ENCODE measurements at places on chromosomes 3 and 15.
A peak's percentile ranks its signal among the peaks of the same experiment; 100 is the strongest.

DNA sequence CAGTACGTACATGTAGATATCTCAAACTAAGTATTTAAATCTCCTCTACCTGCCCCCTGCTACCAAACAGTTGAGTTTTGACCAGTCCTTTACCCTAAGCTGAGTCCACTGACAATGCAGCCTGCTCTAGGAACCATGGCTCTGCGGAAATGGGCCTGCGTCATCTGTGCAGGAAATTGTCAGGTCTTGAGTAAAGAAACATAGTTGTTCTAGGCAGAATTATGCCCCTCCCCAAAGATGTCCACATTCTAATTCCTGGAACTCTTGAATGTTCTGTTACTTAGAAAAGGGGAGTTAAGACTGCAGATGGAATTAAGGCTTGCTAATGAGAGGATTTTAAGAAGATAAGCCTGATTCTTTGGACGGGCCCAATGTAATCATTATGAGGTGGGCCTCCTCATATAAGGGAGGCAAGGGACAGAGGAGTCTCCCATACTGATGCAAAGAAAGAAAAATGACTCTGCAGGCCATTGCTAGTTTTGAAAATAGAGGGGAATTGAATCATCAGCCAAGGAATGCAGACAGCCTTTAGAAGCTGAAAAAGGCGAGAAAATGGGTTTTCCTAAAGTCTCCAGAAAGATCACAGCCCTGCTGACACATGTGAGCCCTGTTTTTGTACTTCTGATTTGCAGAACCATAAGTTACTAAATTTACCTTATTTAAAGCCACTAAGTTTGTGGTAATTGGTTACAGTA, 5.5 kb upstream of the VGLL3 start:
- DNase-seq, result no peak

- DNase-seq, result no peak
These were observed 12.2 kb downstream of the SLCO2A1 start for GRCh38 chr3:134017490-134017889.

- DNase-seq, result no peak
These were observed 103.3 kb upstream of the CBLB start for GRCh38 chr3:105972069-105972468.

- DNase-seq, result no peak
These were observed 54.5 kb upstream of the ABHD17C start for GRCh38 chr15:80640531-80641121.

GRCh38 chr3:139746481-139746880, 68.7 kb upstream of the NMNAT3 start:
- no peak for DNase-seq

DNA sequence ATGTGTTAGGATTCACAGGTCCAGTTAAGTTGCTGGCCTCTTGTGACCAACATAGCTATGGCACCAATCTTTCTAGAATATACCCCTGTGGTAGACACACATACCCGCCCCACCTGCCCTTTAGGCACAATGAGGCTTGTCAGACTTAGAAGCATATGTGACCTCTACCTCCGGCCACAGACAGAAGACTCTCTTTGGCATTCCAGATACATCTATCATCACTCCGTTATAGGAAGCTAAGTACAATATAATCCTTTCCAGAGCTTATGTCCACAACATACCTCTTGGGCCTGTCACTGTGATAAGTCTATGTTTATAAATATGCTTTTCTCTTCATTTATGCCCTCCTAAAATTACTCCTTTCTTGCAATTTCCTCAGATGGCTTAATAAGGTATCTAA, 39.8 kb downstream of the CD47 start:
- no peak for DNase-seq

DNA sequence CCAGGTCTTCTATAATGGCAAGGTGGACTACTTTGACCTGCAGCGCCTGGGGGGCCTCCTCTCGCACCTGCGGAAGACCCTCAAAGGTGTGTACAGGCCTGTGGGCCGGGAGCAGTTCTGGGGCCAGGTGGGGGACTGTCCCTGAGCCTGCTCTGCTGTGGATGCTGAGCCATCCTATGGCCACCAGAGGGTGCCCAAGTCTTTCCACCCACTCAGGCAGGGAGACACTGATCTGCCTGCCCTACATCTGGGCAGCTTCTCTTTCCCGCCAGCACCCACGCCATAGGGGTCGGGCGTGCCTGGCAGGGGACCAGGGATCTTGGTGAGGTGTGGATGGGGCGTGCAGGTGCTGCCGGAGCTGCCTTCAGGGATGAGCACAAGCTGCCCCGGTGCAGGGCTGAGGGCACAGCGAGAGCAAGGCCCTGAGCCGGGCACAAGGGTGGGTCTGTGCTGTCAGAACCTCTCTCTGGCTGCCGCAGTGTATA, 14.1 kb downstream of the RNF123 start:
- peak; percentile 91 for DNase-seq

- no peak for DNase-seq
These were observed 44.6 kb downstream of the NR2C2 start for GRCh38 chr3:14991818-14992612.

DNA sequence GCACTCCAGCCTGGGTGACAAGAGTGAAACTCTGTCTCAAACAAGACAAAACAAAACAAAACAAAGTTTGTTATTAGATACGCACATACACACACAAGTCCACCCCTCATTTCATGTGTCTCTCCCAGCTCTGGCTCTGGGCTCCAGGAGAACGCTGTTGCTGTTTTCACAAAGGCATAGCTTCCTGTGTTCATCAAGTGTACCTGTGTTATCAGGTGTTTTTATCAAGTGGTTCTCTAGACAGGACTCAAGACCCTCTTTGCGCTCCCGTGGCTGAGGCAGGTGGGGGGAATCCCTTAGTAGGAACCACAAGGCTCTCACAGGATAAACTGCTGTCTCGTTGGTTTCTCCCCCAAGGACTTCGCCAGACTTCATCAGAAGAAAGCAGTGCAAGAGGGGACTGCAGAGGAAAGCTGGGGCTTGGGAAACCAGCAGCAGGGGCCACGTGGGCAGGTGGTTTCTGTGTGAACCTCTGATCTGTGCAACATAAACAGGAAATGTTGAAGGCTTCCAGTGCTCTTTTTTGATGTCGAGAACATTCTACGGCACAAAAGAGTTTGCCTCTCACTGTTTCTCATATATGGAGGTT, 6.9 kb upstream of the PPP1R2 start:
- DNase-seq, result no peak

DNA sequence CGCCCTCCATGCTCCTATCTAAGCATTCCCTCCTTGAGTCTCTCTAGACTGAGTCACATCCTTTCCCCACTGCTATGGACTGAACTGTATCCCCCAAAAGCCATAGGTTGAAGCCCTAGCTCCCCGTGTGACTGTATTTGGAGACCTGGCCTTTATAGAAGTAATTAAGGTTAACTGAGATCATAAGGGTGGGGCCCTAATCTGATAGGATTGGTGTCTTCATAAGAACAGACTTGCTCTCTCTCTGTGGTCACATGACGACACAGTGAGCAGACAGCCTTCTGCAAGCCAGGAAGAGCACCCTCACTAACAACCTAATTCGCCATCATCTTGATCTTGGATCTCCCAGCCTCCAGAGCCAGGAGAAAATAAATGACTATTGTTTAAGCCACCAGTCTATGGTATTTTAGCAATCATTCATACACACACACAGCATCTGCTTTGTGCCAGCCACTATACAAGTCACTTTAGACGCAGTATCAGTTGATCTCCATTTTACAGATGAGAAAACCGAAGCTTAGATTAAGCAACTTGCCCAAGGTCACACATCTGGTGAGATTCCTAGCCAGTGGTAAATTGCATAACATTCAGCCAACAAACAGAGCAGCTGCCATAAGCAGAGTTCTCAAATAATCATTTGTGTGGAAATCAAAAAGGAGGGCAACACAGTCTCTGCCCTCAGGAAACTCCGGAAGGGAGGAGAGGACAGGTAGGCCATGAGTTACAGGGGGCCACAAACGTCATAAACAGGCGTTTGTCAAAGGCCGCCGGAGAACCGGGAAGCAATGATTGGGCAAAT, 66.3 kb upstream of the HES1 start:
- DNase-seq, result no peak

GRCh38 chr3:114697401-114697800, 403.6 kb downstream of the TIGIT start:
- DNase-seq, result no peak

DNA sequence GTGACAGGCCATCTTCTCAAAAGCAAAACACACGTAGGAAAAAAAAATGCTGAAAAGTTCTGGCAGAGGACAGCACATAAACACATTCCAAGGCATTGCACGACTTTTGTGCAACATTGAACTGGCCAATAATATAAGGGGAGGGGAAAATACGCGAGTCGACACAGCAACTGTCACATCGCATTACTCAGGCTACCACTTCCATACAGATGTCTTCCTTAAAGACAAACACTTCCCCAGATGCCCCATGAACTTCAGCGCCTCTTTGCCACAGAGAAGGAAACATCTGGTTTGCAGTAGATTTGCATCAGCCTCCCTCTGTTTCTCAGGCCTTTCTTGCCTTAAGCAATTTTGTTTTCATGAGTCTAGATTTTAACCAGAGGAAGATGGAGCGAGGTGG, 144.4 kb upstream of the IGF1R start:
- peak; percentile 57 for DNase-seq

DNA sequence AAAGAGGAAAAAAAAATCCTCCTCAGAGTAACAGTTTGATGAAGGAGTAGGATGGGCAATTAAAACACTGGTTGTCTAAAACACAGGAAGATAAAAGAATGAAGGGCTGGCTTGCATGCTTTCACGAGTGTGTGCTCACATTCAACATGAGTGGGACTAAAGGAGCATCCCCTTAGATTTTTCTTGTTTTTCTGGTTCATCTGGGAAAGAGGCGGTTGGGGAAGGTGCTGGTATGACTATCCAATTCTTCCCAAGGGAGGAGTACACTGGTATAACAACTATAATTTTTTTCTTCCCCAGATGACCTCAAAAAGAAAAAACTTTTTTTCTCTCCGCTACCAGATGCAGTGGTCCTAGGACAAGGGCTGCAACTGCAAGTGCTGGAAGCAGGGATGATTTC, 143.7 kb downstream of the MYO9A start:
- no peak for DNase-seq

GRCh38 chr15:88894819-88895767, at the start of gene HAPLN3:
HAPLN3 (minus strand) TSS chr15:88895544; CDS start chr15:88887298, 8,246 bp downstream.
- peak; percentile 77 for DNase-seq

GRCh38 chr15:92682741-92683510, 27.4 kb upstream of the FAM174B start:
- no peak for DNase-seq

DNA sequence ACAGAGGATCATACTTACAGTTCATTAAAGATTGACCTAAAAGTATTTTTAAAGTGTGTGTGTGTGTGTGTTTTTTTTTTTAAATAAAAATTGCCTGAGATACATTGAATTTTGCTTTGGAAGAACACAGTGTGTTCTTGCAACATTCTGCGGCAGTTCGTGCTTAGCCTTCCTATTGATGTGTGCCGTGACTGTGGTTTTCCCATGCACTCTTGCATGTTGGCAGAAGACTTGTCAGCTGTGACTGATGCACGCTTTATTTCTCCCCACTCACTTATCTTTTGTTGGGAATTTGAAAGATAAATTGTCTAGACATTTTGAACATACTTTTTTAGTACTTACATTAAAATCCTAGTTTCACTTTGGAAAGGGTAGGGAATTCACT, 136.3 kb upstream of the LRRFIP2 start:
- DNase-seq, result no peak

DNA sequence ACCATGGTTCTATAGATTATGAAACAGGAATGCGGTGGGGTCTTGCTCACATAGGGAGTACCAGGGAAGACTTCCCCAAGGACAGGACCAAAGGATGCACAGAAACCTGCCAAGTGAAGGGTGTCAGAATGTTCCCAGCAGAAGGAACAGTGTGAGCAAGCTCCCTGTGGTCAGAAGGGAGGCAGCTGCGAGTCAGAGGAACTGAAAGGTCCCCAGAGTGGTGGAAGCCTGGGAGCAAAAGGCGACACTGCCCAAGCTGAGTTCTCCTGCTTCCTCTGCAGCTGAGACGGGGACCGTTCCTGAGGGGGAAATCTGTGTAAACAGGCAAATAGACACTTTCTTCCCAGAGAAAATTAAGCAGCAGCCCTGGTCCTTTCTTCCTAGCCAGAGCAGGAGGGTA, 14.2 kb upstream of the SLC6A6 start:
- DNase-seq, result no peak

DNA sequence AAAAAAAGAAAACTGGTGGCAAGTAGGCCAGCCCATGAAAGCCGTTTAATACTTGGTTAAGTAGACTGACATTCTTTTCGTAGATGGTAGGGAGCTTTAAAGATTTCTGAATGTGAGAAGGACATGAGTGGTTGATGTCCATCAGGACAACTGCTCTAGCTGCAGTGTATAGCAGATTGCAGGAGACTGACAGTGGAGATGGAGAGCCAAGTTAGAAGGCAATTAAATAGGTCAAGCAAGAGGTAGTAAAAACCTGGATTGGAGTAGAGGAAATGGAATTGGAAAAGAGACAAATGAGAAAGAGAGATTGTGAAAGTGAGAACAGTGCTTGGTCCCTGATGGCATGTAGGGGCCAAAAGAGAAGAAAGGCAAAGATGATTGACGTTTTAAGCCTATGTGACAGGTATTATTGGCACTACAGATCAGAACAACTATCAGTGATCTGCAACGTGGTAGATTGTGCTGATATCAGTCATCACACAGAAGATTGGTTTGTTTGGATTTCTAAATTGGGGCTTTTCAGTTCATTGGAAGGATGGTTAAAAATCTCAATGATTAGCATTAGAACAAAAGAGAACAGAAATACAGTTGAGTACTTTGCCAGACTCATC, 74.0 kb downstream of the CNTN4 start:
- no peak for DNase-seq

DNA sequence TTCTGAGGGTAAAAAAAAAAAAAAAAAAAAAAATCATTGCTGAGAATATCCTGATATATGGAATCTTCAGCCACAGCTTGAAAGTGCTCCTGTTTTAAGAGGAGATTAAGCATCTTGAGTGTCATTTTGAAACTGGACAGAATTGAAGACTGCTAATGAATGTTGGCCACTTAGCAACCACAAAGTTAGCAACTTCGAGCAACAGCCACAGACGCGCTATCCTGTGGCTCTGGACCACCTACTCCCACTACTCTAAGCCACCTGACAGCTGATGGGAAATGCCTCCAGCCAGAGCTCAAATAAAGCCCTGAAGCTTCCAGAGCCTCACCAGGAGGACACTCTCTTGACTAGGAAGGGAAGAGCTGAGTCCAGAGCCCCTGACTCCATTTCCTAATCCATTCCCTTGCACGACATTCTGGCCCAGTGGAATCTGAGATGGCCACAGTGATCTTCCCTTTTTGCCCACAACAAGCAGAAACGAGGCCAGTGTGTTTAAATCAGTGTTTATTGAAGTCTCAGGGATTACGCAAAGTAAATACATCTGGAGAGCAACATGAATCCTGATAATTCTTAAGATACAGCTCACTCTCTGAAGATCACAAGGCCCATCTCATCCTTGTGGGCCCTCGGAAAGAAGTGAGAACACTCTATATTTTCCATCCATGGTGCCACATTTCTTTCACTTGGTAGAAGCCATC, 58.6 kb downstream of the TMEM212 start:
- peak; percentile 24 for DNase-seq
